ENCODE measurements at places on chromosomes 11 and 22. TPM values are rescaled to one million over a fixed set of nuclear protein-coding genes. Genes with fewer than 3 reads are reported as not detected.

DNA sequence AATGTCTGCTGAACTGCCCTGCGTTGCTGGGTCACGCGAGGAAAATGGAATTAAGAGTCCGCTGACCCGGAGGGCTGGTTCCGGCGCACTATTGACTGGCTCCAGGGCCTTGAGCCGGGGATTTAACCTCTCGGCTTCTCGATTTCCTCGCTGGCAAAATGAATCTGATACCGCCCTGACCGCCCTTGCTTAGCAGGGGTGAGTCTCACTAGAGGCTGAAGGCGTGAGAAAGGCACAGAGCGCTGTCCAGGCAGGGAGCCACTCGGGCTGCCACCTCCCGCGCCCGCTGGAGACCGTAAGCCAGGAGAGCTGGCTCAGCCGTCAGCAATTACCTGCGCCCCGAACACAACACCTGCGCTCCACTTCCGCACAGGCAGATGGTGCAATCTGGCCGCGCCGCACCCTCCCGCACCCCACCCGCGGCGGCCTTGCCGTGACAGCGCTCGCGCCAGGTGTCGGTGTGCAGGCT lies 65.6 kb downstream of the BUD13 start:
- no peaks in the 10 kb centered on the region for H3K36me3 ChIP-seq
- H3K27me3 ChIP-seq: peaks cover 19% of the 10 kb centered on the region
- no peak overlapping the region for H3K27ac ChIP-seq
- no peak overlapping the region for H3K4me3 ChIP-seq

Gene KRTAP5-11
- total RNA-seq: not detected

GRCh38 chr11:122664188-122664587 lies 8.7 kb downstream of the UBASH3B start:
- DNase-seq: no peak
- no peaks in the 10 kb centered on the region for H3K27me3 ChIP-seq

GRCh38 chr11:57453543-57454177 lies 6.7 kb upstream of the RTN4RL2 start:
- no peak for DNase-seq
- H3K4me1 ChIP-seq: peaks cover 13% of the 10 kb centered on the region
- H3K27ac ChIP-seq: no peak overlapping the region
- peaks cover 7% of the 10 kb centered on the region for H3K27me3 ChIP-seq
- no peak overlapping the region for H3K4me3 ChIP-seq
- no peaks in the 10 kb centered on the region for H3K36me3 ChIP-seq

DNA sequence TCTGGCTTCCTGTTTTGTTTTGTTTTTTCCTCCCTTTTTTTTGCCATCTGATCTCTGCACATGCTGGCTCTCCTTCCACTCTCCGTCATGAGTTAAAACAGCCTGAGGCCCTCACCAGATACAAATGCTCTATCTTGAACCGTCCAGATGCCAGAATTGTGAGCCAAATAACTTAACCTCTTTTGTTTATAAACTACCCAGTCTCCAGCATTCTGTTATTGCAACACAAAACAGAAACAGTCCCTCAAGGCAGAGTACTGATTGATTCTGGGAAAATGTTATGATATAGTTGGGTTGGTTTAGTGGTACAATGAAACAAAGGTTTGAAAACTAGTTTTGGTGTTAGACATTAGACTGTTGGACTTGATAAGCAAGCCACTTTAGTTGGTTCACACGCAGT lies 1390.0 kb upstream of the RAG2 start:
- no peaks in the 10 kb centered on the region for H3K4me1 ChIP-seq
- no peak overlapping the region for H3K27ac ChIP-seq

GRCh38 chr11:129792663-129793062 lies 23.0 kb upstream of the TMEM45B start:
- no peaks in the 10 kb centered on the region for H3K36me3 ChIP-seq
- no peak for DNase-seq

Data from activated CD4-positive, alpha-beta T cell treated with anti-CD3 and anti-CD28 coated beads for 36 hours (primary cell).